Inflammatory macrophage (primary cell): ENCODE measurements at places on chromosomes 7 and 10.
A peak's percentile ranks its signal among the peaks of the same experiment; 100 is the strongest.

DNA sequence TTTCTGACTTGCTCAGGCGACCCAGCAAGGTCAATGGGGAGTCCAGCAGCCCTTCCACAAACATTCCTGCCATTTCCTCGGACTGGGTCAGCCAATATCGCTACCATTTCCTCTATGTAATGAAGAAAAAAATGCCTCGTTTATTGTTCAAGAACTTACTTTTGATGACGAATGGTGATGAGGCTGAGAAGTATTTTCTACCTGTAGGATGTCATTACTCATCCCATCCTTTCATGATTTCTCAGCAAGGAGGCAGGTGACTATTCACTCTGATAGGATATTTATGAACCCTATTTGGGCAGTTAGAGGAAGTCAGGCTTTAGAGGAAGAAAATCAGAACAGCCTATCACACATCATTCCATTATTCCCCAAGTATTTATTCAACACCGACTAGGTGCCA is 178.6 kb downstream of the FANK1 start:
- no peak for DNase-seq

DNA sequence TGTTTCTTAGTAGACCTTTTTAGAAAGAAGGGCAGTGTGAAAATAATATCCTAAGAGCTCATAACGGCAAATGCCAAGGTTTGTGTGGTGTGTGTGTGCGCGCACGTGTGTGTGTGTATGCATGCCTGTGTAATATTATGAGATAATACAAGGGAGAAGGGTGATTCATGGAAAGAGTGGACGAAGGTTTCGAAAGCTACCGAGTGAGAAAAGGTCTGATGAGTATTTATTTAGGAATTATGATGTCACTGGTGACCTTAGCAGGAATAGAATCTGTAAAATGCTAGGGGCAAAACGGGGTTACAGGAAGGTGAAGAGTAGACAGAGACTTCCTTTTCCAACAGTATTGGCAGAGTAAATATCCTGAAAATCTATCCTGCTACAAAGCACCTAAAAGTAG is 107.3 kb downstream of the AHR start:
- peak; percentile 40 for DNase-seq

GRCh38 chr10:33477291-33478088 is 143.0 kb upstream of the NRP1 start:
- no peak for DNase-seq

- DNase-seq = no peak
Measured at GRCh38 chr10:95485056-95485844, 75.9 kb downstream of the SORBS1 start.

DNA sequence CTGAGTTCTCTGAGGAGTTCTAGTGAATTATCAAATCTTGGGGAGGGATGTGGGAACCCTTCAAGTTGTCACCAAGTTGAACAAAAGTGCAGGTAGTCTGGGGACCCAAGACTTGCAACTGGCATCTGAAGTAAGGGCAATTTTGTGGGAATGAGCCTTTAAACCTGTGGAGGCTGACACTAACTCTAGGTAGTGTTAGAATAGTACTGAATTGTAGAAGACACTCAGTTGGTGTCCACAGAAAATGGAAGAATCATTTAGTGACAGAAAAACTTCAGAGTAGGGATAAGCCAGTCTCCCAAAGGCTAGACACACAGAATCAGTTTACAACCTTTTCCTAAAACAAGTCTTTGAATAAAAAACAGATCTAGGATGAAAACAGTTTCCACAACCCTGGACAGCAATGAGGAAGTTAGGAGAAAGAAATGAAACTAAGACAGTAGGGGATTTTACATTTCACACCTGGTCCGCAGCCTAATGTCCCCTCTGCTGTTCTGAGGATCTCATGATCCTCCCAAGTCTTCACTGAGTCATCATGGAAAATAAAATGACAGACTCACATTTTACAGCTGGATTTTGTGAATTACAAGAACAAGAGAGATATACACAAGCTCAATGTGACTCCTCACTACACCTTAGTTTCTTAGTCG is 23.0 kb upstream of the ING3 start:
- DNase-seq = peak; percentile 0

GRCh38 chr10:44267007-44267406 is 117.9 kb downstream of the CXCL12 start:
- no peak for DNase-seq

DNA sequence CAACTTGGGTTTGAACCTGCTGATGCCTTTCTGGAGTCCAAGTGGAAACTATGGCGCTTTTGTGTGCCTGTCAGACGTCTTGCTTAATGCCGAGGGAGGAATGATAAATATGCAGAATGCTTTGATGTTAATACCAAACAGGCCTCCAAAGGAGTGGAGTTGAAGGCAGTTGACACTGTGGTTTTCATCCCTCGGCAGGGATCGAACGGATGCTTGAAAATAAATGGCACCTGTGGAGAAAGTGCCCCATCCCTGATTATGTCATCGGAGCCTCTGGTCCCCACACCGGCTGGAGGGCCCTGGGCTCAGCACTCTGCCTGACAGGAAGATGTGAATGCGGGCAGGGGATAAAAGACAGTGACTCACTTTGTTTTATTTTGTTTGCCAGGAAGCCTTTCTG is 148.7 kb upstream of the GPR26 start:
- DNase-seq = no peak
